ENCODE measurements at places on chromosomes 3 and 15.

- DNase-seq, result no peak
Measured at GRCh38 chr3:120526011-120526870, 69.9 kb upstream of the NDUFB4 start.

- no peak for DNase-seq
Measured at GRCh38 chr3:11459186-11459824, 184.4 kb downstream of the VGLL4 start.

GRCh38 chr3:169350228-169350627 is 313.3 kb downstream of the MECOM start:
- no peak for DNase-seq

DNA sequence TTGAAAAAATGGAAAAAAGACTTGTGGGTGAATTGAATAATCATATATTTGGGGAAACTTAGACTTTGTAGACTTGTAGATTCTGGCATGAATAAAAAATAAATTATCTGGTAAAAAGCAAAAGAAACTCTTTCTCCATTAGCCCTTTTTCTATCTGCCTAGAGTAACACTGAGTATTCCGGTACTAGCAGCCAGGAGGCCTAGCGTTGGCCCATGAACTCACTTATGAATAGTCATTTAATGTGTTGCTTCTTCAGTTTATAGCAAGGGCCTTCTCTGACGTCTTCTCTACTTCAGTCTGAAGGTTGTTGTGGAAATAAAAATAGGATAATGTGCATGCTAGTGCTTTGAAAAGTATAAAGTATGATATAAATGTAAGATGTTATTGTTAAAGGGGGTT is 851.2 kb upstream of the NR2F2 start:
- DNase-seq, result no peak

DNA sequence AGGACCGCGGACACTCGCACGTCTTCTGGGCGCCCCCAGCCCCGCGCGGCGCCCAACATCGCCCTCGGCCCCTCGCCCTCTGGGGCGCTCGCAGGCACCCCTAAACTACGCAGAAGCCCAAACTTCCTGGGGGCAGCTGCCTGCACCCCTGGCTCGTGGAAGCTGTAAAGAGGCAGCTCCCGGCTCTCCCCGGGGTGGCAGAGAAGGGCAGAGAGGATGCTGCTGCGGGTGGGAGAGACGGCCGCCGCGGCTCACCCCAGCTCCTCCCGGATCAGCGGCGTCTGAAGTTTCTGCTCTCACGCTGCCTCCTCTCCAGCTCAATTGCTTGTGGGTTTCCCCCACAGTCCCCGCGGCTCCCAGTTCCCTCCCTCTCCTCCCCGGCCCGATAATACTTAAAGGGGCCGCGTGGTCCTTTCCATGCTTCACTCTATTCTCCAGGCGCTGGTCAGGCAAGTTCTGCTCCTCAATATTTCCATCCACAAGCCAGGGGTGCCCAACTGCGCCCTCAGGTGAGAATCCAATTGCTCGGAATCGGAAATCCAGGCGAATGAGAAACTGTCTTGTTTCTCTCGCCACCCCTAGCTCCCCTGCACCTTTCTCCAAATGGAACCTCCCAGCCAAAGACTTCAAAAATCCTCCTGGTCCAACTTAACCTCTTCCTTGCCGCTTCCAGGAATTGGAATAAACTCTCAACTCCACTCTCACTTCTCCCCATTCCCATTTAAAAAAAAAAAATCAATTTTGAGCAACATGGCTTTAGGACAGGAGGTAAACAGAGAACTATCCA is 748.5 kb downstream of the ROBO1 start:
- no peak for DNase-seq

GRCh38 chr3:104992676-104993075 is 374.0 kb upstream of the ALCAM start:
- no peak for DNase-seq

DNA sequence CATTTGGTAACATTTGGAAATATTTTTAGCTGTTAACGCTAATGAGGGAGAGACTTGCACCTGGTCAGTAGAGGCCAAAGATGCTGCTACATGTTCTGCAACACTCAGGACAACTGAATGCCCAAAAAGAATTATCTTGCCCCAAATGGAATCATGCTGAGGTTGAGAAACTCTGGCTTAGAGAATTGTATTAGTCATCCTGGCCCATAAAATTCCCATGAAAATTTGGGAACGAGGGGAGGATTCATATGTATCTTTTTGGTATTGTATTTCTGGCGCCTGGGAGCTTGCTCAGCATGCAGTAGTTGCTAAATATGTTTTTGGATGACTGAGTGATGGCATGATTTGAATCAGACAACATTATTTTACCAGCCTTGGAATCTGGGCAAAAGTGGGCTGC is 59.9 kb downstream of the CHL1 start:
- DNase-seq, result no peak

- DNase-seq, result no peak
Measured at GRCh38 chr3:4740397-4741105, 238.7 kb upstream of the BHLHE40 start.

DNA sequence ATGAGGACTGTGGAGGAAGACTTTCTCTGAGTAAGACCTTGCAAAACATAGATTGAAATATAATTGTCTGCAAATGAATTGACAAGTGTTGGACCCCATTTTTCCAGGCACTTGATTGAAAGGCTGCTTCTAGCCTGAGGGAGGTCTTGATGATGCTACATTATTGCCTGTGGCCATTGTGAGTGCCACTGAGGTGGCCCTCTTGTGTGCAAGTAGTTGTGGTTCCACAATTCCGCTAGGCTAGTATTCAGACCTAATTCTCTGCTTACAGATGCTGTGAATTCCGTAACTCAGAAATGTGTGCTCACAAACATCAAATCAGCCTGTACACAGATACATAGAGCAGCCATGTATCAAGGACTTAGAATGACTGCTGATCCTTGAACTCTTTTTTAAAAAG is 34.7 kb downstream of the FNDC3B start:
- no peak for DNase-seq

DNA sequence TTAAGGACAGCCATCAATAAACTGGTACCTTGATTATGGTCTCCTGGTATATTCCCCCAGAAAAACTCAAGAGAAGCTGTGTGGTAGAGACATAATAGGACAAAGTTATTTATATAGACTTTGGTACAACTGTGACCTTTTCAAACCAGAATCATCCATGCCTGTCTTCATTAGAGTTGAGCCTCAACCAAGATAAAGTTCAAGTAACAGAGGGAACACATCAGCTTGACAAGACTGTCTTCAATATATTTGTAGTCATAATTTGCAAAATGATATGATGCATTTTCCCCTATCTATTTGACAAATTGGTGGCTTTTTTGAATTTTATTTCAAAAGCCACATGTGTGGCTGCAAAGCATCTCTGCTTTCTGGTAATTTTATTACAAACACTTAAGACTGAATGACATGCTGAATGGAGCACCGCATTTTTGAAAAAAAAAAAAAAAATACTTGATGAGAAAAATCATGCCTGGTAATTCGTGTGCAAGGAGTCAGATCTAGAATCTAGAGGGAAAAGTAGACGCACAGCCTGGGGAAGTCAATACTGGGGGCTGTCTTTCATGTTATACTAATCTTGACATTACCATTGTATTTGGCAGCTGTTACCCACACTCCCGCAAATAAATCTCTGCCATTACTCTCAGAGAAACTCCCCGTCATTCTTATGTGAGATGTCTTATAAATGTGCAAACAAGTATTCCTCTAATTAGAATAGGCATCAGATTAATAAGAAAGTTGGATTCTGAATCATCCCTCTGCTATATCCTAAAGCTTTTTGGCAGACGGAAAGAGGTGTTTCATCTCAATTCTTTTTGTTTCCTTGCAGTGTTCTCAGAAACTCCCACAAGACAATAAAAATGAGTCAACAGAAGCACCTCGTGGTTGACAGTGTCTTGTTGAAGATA is 554.8 kb upstream of the CBLB start:
- DNase-seq, result no peak

DNA sequence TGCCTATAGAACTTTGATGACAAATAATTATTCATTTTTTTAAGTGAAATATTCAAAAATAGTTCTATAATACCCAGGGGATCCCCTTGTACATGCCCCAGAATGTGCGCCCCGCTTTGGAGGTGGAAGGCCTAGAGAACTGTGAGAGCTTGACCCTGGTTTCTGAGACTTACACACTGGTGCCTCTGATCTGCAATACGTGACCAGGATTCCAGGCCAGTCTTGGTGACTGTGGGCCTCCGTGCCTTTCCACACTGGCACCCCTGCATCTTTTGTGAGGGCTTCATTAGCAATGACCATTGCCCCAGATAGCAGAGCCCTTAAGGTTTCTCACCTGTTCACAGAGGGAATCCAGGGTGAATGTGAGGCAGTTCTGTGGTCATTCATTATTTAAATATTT is 44.0 kb downstream of the CLSTN2 start:
- DNase-seq, result no peak

GRCh38 chr3:146577662-146578061 is 27.5 kb downstream of the PLSCR5 start:
- DNase-seq, result peak; percentile 12

- DNase-seq, result no peak
Measured at GRCh38 chr3:58536501-58537411, at the start of gene ACOX2. Gene ACOX2, minus strand, starts transcription at chr3:58537190. Its CDS starts 2,084 bp downstream, at chr3:58535106.

DNA sequence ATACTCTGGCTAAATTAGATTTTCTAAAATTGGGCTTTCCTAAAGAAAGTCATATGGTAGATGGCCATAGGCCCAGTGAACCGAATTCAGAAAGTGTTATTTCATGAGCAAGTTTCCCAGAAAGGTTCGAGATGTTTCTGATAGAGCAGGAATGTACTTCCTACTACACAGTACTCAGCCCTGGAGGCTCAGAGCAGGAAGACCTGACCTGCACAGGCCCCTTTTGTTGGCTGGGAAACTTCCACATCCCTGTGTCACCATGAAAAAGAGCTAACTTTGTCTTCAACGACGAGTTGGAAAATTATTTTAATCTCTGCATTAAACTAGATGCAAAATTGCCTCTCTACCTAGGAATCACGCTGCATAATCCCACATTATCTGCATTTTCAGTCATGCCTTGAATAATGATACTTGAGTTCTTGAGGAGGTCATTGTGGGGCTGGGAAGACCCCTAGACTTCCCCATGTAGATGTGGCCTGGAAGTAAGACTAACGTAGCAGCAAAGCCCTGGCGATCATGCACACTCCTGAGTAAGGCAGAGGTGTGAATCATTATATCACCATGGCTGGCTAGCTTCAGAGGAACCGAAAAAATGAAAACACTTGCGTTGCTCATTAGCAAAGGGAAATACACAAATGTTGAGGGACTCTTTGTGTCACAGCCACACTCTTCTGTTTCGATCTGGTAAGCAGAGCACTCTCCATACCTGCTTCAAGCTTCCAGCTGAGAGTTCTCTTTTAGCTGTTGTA is 47.1 kb downstream of the CMTM7 start:
- no peak for DNase-seq

DNA sequence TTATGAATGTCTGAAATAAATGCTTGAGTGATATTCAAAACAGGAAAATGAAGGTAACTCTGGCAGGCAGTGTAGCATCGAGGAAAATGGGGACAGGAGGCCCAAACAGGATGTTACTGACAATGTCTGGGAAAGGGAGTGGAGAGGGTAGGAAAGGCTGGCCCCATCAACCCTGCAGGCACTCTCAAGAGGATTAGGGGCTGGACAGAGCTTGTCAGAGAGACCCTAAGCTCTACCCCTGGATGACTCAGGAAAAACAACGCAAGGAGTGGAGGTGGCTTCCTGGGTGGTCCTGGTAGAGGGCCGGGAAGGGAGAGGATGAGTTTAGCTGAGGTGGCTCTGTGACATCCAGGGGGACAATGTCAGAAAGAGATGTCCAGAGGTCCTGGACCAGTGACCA is 106.0 kb downstream of the RYK start:
- no peak for DNase-seq

- DNase-seq, result no peak
Measured at GRCh38 chr15:88401251-88401995, 65.8 kb downstream of the MRPL46 start.

DNA sequence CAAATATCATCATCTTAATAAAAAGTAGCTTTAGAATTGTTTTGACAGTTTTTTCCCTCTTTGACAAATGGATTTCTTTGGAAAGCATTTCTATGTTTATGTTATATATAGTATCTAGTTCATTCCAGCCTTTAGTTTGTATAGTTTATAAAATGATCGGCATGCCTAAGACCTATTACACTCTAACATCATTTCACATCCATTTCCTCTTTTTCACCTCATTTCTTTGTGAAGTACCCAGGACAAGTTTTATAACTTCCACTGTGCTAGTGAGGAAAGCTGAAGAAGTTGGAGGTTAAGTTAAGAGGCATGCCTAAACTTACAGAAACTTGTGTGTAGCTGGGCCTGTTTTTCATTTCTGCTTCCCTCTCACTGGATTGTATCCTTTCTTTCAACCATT is 178.4 kb downstream of the TP63 start:
- no peak for DNase-seq

DNA sequence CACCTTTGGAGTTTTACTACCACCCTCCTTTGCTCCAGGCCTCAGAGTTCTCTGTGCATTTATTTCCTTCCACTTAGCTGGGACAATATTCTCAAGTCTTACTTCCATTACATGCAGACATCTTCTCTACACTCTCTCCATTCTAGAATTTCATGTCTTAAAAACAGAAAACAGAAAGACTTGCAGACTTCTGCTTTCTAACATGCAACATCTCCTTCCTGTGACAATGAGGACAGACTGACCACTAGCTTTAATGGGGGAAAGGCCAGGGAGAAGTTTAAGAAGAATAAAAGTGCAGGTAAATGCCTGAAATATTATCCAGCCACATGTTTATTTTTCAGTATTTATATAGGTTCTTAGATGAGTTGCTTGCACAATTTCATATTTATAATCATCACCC is 17.1 kb upstream of the CSTA start:
- no peak for DNase-seq

GRCh38 chr3:123728014-123728413 is 143.2 kb upstream of the HACD2 start:
- DNase-seq, result no peak

GRCh38 chr15:75661100-75661755 is 13.5 kb downstream of the SNX33 start:
- DNase-seq, result no peak

GRCh38 chr3:146125951-146126350 is 35.0 kb downstream of the PLOD2 start:
- no peak for DNase-seq

DNA sequence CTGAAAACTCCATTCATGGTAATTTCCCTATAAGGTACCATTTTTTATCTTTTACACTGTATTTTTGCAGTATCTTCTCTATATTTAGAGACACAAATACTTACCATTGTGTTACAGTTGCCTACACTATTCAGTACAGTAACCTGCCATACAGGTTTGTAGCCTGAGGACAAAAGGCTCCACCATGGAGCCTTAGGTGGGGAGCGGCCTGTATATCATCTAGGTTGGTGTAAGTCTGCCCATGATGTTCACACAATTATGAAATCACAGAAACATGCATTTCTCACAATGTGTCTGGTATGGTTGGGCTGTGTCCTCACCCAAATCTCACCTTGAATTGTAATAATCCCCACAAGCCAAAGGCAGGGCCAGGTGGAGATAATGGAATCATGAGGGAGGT is 43.9 kb upstream of the LYSMD4 start:
- DNase-seq, result no peak

- DNase-seq, result no peak
Measured at GRCh38 chr3:79521221-79521848, 246.5 kb downstream of the ROBO1 start.

- no peak for DNase-seq
Measured at GRCh38 chr3:172285844-172286243, 162.4 kb downstream of the GHSR start.
